ENCODE measurements at places on chromosomes 7 and 10.

DNA sequence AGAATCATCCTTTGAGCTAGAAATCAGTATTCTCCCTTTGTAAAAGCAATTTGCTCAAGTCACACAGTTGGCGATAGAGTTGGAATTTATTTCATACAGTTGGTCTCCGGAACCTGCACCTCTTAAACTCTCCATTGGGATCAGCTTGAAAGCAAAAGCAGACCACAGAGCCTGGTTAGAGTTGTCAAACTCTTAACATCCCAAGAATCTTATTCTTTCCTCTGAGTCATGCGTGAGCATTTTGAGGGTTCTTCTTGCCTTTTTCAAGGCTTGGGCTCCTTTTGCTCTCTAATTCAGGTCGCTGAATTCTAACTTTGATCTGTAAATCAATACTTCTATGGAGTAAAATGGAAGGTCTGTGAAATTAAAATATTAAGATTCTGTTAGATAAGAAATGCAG, 19.6 kb upstream of the SCIN start:
- no peak for DNase-seq

DNA sequence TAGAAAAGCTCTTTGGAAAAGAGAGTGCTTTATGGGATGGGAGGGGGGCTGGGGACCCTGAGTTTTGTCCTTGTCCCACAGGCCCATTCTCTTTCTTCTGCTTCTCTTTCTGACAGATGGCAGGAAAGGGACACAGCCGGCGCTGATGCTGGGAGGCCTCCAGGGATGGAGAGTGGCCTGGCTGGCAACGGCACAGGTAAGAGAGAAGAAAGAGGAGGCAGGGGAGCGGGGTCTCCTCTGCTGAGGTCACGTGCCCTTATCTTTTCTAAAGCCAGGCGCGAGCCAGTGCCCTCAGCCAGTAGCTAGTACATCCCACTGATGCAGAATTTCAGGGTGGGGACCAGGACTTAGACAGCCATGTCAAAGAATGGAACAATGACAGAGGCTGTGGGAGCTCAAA, 9.2 kb downstream of the ZNF775 start:
- no peak for DNase-seq

DNA sequence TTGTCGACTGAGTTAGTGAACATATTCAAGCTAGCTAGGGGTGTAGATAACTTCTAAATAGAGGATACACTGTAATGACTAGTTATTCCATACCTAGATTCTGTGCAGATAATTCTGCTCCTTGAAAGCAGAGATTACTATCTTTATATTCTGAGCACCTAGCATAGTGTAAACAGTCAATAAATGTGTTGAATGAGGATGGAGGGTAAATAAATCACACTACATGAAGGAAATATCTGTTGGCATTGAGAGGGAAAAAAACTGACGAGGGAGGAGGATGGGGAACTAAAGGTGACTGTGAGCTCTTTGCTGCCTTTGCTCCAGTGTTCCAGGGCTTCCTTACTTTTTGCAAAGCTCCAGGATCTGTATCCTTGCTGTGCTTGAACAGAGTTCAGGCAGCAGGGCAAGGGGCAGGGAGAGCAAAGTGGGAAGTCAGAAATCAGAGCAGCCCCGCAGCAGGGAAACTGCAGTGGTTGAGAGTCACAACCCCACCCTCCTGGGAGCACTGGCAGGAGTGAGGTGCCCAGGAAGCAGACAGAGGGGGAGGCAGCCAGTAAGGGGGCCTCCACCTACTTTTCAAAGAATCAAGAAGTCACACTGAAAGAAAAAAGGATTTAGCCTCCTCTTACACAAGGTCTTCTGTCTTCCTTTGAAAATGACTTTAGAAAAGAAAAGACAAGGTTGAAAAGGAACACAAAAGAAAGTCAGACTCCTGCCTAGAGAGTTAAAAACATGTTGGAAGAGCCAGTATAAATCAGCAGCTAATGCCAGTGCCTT, 71.8 kb upstream of the LRRN3 start:
- no peak for DNase-seq

GRCh38 chr7:27605689-27606269, 56.9 kb downstream of the HIBADH start:
- DNase-seq = no peak

GRCh38 chr7:24456526-24457218, 116.6 kb upstream of the PALS2 start:
- no peak for DNase-seq

- no peak for DNase-seq
Measured at GRCh38 chr10:60114765-60115586, 208.6 kb upstream of the CCDC6 start.

- DNase-seq = no peak
Measured at GRCh38 chr7:102004229-102004628, 186.8 kb downstream of the CUX1 start.

DNA sequence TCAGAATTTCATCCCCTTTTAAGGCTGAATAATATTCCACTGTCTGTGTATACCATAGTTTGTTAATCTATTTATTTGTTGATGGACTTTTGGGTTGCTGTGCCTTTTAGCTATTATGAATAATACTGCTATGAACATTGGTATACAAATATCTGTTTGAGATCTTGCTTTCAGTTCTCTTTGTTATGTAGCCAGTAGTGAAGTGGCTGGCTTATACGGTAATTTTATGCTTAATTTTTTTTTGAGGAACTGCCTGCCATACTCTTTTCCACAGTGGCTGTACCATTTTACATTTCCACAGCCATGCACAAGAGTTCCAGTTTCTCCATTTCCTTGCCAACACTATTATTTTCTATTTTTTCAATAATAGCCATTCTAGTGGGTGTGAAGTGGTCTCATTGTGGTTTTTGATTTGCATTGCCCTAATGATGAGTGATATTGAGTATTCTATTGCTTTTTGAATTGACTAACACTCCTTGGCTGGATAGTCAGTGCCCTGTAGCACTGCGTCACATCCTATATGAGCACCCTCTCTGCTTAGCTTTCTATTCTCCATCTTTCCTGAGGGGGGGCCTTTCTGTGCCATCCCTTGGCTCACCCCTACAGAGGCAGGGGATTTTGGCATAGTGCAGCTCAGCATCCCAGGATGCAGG, 29.4 kb upstream of the RAPGEF5 start:
- DNase-seq = no peak

GRCh38 chr7:133409966-133410365, 157.1 kb downstream of the EXOC4 start:
- DNase-seq = no peak

- DNase-seq = no peak
Measured at GRCh38 chr10:125264757-125265578, 104.6 kb upstream of the CTBP2 start.

DNA sequence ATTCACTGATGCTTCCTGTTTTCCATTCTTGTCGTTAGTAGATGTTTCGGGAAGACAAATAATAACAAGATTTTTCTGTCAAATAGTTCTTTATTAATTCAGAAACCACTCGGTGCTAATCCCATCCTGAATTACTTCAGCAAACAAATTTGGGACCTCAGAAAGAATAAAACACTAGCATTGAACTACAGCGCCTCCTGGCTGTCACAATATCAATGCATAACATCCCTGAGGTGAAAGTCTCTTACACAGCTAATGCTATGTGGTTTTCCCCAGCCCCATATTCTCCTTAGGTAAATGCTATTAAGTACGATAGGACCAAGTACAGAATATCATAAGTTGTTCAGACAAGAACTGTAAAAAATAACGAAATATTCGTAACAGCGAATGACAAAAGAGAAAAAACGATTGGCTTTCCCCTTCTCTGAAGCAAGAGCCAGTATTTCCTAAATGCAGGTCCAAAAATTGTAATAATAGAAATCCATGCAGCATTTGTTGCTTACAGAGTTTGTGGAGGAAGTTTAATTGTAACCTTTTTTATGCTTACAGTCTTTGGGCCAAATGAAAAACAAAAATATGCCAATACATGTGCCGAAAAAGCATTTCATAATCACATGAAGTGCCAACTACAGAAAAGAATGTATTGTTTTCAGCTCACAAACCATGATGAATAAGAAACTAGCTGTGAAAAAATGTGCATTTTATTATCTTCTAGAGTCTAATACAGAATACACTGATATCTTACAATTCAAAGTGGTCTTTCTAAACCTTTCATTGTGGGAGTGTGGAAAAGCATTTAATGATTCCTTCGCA, 47.3 kb downstream of the MYPN start:
- peak; percentile 46 for DNase-seq

- DNase-seq = no peak
Measured at GRCh38 chr10:46525177-46525823, 31.2 kb downstream of the GPRIN2 start.

GRCh38 chr7:30752979-30753378, 1.0 kb downstream of the INMT start:
- no peak for DNase-seq

DNA sequence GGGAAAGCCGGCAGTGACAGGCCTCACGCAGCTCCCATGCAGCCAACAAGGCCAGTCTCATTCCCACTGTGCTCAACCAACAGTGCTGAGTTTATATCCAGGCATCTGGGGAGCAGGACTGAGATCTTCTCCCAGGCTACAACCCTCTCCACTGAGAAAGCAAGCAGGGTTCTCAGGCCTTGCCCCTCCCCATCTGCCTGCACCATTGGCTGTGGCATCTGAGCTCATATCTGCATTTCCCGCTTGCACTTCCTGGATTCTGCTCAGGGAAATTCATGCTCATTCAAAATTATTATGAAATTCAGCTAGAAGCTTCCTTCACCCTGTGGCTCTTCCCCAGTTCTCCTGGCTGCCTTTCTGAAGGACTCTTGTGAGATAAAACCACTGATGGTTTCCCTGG, 1029.0 kb downstream of the GRM8 start:
- no peak for DNase-seq

DNA sequence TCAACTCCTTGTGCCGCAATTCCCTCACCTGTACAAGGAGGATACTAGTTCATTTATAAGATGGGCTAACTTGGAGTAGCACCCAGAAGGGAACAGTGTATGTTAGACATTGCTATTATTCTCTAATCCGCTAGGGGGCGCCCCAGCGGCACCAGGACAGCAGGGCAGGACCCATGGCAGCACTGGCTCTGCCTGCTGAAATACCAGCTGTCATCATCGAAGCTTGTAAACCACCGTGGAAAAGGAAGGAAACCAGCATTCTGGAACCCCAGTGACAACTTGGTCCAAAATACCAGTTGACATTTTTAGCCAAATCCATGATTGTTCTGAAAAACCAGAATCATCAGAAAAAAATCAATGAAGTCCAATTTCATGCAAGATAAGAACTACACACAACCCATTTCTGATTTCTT, 134.4 kb downstream of the ITGA8 start:
- DNase-seq = peak; percentile 24

GRCh38 chr10:86107131-86107530, 259.5 kb downstream of the GRID1 start:
- no peak for DNase-seq

DNA sequence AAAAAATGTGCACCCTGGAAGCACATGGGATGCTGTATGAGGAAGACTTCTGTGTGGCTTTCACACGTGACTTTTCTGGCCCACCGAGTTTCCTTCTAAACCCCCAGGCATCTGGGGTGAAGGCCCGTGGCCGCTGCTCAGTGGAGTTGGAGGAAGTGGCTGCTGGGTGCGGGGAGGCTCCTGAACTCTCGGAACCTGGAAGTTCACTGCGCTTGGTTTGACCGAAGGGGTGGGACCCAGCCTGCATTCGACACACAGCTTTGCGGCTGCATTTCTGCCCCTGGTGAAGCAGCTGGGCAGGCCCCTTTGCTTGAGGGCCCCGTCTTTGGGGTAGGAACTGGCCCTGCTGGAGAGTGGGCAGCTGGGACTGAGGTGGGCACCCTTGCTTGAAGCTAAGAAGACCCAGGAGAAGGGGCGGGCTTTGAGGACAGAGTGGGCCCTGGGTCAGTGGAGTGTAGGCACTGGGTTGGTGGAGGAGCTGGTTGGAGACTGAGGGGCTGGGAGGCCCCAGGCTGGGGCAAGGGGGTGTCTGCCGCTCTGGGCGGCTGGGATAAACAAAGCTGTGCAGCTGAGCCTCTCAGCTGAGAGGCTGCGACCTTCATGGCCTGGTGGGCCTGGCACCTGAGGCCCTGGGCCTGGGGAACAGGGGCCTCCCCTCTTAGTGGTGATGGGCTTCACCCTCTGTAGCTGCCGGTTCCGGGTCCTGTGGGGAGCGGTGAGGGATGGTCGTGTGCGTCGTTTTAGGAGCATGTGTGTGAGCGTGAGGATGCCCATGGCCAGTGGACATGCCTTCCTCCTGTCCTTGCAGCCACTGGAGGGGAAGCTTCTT, 78.0 kb downstream of the INPP5A start:
- no peak for DNase-seq

- DNase-seq = no peak
Measured at GRCh38 chr10:27433976-27434375, 70.1 kb upstream of the RAB18 start.

GRCh38 chr10:88195841-88196240, 332.4 kb downstream of the PTEN start:
- no peak for DNase-seq

GRCh38 chr10:111824128-111824527, 359.4 kb downstream of the GPAM start:
- no peak for DNase-seq

DNA sequence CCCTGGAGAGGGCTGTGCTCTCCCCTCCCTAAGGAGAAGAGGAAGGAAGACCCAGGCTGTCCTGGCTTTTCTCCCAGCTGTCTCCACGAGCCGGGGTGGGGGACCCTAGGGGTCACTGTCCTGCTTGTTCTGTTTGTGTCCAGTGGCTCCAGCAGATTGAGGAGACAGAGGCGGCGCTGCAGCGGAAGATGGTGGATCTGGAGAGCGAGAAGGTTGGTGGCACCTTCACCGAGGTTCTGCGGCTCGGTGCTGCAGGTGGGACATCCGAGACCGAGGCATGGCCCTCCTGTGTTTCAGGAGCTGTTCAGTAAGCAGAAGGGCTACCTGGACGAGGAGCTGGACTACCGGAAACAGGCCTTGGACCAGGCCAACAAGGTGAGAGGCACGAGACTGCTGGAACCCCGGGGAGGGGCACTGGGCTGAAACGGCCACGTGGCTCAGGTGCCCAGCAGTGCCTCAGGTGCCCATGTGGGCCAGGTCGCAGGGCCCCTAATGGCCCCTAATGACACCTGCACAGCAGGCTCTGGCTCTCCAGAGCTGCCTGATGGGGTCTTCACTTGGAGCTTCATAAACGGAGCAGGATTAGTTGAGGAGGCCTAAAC, 33.0 kb upstream of the DPYSL4 start:
- DNase-seq = no peak

DNA sequence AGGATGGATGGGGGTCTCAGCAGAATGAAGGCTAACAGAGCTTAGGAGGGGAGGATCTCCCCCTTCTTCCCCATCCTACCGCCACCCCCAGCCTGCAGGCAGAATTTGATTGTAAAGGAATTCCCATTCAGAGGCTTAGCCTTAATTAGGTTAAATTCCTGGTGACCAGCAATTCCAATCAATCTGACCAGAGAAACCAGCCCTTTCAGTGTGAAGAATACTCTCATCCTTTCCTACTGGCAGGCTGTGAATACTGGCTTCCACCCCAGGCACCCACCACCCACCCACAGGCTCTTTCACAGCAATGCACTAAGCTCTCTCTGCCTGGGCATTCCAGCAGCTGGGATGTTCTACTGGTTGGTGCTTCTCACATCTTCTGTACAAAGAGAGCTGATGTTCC, 137.9 kb upstream of the LYZL1 start:
- DNase-seq = no peak

DNA sequence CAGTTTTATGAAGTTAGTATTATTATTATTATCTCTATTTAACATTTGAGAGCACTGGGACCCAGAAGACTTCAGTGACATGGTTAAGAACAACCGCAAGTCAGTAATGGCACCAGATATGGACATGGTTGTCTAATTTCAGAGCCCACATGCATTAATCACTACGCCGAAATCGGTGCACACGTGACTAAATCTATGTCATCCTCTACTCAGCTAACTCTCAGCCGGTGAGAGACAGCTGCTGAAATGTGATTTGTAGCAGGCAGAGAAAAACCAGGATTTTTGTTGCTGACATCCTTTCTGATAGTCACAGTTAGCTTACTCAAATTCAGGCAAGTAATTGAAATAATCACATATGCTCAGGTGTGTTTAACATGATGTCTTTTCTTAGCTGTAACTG, 127.7 kb downstream of the SPAG6 start:
- DNase-seq = no peak
